ENCODE measurements at places on chromosomes 16 and 17.

DNA sequence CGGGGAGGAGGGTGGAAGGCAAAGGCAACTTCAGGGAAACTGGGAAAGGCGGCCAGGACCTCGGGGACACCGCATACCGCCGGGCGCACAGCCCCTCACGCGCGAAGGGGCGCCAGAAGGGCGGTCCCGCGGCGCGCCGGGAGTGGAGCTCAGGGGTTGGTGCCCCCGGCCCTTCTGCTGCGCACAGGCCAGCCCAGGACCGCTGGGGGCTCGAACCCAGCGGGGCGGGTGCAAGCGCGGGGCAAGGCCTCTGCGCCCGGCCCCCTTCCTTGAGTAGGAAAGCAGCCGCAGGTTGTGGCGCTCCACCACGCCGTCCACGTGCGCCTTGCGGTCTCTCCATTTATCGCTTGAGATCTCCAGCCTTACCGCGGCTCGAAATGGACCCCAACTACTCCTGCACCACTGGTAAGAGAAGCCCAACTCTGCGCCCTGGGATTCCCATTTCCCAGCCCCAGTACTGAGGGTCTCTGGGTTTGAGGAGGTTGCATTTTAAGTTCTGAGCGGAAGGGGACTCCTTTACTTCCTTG lies 3.0 kb upstream of the MT1A start:
- no peak for DNase-seq

DNA sequence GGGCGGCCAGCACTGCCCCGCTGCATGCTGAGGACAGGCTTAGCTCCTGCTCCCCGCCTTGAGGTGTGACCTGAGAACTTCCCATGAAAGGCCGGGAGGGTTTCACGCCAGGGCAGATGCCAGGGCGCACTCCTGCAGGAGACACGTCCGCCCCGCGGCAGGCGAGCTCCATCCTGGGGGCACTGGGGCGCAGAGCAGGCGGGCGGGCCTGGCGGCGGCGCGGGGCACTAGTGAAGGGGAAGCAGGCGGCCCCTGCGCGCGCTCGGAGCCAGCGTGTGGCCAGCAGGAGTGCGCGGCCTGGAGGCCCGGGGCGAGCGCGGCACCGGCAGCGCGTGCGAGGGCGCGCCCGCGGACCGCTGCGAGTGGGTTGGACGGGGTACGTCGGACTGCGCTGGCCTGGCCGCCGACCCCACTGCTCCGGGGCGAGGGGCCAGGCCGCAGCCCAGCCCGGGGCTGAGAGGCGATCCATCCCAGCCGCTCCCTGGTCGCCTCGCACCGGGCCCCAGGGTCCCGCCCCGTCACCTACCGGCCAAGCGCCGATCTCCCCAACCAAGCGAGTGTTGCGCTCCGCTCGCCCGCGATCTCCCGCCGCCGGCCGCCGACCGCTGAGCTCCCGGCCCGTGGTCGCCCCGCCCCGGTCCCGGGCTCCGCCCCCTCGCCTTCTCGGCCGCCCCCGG lies at the start of gene MAP3K14:
Gene MAP3K14, minus strand, starts transcription at position 587 of the 677 bp plus-strand sequence. CDS start 26,275 bp downstream, outside the sequence.
- peak; percentile 61 for DNase-seq

- no peak for DNase-seq
Observed at GRCh38 chr17:74723891-74724290, 11.2 kb upstream of the CD300LF start.

GRCh38 chr16:85570735-85571562 lies 42.2 kb upstream of the GSE1 start:
- peak; percentile 53 for DNase-seq

DNA sequence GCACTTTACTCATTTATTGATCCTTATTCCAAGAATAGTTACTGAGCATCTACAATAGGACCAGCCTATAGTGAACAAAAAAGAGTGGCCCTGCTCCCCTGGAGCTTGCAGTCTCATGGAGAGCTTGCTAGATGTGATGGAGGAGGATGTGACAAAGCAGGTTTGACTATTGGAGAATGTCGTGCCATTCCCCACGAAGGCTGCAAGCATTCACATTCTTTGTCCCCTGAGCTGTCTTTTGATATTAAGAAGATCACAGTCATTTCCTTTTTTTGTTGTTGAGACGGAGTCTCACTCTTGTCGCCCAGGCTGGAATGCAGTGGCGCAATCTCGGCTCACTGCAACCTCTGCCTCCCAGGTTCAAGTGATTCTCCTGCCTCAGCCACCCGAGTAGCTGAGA lies 115.0 kb upstream of the ADAMTS18 start:
- DNase-seq, result no peak

DNA sequence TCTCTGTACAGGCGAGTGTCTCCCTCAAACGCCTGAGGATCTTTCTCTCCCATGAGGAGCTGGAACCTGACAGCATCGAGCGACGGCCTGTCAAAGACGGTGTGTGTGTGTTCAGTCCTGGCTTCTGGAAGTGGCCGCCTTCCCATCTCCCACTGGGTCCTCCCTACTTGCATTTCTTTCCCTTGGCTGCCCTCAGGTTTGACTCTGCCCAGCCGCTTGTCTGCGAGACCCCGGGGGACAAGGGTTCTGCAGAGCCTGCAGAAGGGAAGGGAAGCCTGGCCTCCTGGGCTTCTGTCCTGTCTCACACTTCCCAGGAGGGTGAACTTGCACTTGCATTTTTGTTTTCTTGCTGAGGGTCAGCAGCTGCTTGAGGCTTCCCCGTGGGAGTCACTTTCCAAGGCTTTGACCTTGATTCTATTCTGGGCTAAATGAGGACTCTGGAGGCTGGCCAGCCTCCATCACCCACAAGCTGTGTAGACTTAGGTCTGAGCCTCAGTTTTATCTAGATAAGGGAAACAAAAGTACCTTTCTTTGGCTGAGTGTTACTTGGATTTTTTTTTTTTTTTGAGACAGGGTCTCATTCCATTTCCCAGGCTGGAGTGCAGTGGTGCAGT lies 122.3 kb downstream of the ABCC1 start:
- DNase-seq, result no peak

DNA sequence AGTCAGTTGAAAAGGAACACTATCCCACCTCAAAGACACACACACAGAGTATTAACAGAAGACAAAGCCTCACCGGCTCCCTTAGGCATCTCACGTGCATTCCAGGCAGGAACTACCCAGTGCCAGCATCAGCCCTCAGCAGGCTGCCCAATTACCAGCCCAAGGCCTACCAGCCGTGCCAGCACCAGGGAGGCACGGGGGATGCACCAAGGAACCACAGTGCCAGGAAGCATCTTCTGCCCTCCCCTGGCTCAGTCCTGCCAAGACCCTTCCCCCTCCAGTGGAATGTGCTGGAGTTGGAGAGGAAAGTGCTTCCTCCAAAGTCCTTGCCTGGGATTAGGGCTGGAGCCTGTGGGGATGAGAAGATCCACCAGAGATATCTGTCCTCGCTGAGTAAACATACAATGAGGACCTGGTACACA lies 11.0 kb upstream of the KRT19 start:
- no peak for DNase-seq

DNA sequence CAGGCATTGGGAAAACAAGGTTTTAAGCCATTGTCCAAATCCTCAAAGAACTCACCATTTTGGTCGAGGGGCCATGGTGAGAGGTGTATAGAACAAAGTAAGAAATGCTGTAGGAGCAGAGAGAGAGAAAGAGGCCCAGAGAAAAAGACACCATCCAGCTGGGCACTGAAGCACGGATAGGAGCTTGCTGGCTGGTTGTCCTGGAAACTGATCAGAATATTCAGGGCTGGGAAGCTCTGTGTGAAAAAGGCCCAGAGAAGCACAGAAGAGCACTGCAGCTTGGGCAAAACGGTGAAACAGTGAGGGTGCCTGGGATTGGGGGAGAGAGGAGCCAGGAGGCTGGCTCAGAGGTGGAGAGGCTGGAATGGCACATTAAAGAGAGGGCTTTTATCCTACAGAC lies 16.5 kb downstream of the HS3ST3B1 start:
- DNase-seq, result no peak

- DNase-seq, result no peak
Observed at GRCh38 chr17:33661975-33662374, 368.9 kb upstream of the ASIC2 start.

DNA sequence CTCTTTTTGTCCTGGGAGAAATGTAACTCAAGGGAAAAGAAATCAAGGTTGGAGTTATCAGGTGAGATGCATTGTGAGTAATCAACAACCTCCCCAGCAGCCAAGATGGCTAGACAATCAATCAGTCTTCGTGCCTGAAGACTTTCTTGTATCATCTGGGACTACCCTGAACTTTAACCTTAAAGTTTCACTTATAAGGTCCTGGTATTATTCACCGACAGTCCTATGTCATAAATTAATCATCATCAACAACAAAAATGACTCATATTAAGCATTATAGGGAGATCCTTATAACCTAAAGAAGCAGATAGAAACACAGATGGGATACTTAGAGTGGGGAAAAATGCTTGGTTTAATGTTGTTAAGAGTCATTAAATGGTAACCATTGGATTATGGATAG lies 7.7 kb upstream of the TEKT3 start:
- DNase-seq, result no peak

GRCh38 chr17:64083563-64084085 lies 46.3 kb downstream of the ERN1 start:
- no peak for DNase-seq

DNA sequence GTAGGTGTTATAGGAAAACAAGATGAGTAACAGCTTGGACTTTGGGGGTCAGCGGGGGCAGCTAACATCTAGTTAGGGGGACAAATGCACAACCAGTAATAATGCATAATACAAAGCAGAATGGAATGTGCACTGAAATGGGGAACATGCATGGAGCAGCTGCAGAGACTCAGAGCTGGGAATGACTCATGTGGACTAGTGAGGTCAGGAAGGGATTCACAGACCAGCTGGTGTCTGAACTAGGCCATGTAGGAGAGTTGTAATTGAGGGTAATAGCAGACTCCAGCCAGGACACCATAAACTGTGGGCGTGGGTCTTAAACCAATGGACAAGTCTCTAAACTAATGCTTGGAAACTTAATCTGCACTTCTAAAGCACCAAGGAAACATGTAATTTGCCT lies 176.8 kb upstream of the ASIC2 start:
- DNase-seq, result no peak

DNA sequence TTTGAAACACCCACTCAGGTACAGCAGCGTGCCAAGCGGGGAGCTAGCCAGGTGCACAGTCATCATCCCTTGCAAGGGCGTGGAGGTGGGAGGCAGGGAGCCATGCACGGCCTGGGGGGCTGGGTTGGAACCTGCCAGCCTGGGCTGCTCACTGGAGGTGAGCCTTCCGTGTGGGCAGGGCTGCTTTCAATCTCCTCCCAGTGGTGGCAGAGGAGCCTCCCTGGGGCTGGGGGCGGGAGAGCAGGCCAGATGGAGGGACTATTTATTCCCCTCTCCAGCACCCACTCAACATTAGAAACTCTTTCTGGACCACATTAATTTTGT lies 90.3 kb downstream of the KATNIP start:
- DNase-seq, result no peak

DNA sequence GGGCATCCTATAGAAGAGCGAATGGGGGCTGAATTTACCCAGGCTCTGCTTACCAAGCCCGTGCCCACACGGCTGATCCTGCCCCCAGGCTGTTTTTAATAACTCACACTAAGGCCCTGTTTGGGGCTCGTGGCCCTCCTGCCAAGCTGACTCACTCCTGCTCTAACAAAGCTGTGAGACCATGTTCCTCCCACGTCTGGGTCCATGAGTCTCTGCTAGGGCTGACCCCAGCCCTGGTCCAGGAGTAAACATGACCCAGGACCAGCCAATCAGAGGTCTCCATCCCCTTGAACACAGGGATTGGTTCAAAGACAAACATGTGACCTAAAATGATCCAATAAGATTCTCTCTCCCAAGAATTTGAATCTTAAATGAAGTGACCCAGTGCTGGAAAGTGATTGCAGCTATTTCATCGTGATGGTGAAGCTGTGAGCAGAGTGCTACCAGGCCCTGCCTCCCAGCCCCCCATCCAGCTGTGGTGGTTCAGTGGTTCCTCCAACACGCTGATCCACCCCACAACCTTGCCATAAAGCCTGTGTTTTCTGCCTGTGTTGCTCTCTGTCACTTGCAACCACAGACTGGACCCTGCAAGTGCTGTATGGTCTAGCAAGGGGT lies 57.2 kb downstream of the C16orf82 start:
- DNase-seq, result no peak

GRCh38 chr16:57577214-57577613 lies 34.8 kb downstream of the ADGRG5 start:
- DNase-seq, result no peak
